ENCODE measurements at places on chromosomes 11 and 22.

DNA sequence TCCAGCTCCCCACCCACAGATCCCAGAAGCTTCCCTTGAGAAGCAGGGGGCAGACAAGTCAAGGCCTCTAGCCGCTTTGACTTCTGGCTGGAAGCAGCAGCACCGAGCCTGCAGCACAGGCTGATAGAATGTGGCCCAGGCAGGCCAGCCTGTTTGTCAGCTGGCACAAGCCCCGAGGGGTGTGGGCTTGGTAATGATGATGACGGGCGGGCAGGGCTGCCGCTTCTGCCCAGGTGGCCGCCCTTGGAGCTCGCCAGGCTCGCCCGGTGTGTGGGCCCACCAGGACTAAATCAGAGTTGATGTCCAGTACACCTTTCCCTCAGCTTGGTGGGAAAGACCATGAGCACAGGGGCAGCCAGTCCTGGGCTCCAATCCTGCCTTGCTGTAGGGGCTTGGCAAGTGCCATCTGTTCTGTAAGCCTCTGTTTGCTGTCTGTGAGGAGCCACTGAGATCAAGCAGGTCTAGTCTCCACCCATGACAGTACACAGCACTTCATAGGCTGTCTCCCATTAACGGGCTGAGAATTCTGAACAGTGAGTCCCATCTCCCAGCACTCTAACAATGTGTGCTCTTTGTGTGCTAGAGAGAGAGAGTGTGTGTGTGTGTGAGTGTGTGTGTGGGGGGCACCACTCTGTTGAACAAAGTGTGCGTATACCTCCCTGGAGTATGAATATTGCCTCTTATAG is 26.8 kb downstream of the MICAL2 start:
- DNase-seq: no peak

DNA sequence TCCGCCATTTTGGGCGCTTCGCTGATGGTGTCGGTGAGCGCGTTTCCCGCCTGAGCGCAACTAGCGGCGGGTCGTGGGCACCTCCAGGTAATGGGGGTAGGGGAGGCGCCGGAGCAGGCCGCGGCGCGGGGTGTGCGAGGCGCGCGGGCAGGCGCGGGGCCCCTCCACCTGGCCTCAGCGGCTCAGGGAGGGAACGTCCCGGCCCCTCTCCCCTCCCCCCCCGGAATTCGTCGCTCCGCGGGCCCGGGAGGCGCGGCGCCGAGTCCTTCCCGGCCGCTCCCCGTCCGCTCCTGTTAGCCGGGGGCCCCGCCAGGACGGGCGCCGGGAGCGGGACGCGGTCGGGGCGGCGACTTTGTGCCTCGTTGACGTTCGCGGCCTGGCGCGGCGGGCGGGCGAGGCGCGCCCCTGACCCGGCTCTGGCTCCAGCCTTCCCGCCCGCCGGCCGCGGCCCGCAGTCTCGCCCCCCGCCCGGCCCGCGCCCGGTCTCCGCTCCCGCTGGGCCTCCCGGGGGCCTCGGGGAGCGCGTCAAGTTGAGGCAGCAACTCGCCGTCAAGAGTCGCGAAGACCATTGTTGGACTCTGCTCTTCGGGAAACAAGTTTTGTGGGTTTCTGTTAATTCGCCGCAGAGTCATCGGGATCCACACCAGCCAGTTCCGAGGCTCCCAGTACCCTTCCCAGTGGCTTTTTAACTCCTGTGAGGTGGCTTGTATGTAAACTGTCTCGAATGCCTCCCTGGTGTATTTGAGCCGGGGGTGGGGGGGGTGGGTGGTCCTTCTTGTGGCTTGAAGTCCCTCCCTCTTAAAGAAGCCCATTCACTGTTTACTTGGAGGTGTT is at the start of gene PPP6R3:
Gene PPP6R3, plus strand, starts transcription at position 12 of the 834 bp plus-strand sequence. CDS start 76,913 bp downstream, outside the sequence.
- DNase-seq: no peak

- DNase-seq: no peak
Measured at GRCh38 chr11:63490551-63491239, at the start of gene PLAAT5. Gene PLAAT5 (minus strand): TSS chr11:63491167. CDS start chr11:63491034, 133 bp downstream.

- no peak for DNase-seq
Measured at GRCh38 chr11:37905707-37906417, 1307.8 kb upstream of the RAG2 start.

DNA sequence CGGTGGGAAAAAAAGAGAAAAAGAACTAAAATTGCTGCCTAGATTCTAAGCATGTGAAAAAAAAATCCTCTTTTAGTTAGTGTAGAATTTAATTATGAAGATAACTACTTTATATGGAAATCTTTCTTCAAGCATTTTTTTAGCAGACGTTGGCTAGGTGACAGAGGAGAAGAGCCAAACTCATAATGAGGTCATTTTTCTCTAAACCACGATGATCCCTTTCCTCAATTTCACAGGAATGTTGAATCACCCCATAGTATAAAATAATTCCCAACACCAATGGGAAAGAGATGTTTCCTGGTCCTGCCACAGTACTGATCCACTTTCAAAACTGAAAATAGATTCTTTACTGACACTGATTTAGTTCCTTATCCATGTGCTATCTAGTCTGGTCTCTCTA is 319.8 kb downstream of the DLG2 start:
- no peak for DNase-seq

DNA sequence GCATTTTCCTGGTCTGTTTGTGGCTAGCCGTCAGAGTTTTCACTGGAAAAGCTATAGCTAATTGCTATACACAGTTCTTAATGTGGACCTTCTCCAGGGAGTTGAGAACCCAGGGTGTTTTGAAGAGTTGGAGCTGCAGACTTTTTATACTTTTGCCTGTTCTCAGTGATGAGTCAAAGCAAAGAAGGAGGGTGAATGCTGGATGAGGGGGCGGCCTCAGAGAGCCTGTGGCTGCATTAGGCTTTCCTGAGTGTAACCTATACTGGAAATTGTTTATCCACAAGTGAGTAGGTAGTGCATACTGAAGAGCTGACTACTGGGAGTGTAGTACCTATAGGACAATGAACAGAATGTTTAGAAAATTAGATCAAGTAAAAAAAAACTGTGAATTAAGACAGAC is 79.7 kb upstream of the HORMAD2 start:
- DNase-seq: no peak

DNA sequence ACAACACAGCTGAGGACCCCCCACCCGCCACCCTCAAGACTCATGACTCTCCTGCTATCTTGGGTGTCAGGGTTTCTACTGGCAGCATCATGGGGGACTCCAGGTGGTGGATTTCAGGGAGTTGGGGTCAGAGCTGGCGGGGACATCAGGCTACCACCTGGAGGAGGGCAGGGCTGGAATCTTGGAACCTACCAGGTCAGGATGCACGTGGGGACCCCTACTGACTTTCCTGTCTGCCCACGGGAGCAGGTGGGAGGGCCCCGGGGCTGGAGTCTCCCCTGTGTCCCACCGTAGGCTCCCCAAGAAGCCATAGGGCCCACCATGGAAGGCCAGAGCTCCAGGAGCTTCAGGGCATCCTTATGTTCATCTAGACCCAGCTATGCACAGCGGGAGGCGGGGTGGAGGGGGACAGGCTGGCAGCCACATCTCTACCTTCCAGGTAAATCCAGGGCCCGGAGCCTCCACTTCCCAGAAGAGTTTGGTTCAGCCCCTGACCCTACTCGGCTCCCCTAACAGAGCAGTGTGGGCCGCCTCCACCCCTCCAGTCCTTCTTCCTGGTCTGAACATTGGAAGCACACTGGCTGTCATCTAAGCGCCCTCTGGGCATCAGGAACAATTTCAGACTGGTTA is 10.0 kb downstream of the SLC37A2 start:
- no peak for DNase-seq

- DNase-seq: no peak
Measured at GRCh38 chr11:103800406-103801114, 235.9 kb upstream of the DDI1 start.
